Tongue (tissue), 3 donors: ENCODE measurements at places on chromosomes 11 and 22. TPM values are rescaled to one million over a fixed set of nuclear protein-coding genes. Genes with fewer than 3 reads are reported as not detected.
A peak's percentile ranks its signal among the peaks of the same experiment; 100 is the strongest.

Gene MYRF
- 1.4 TPM for total RNA-seq

Gene SMTNL1
- total RNA-seq = 107 TPM

Gene KCNQ1OT1
- 10.3 TPM for total RNA-seq

Gene SLC29A2
- 10.2 TPM for total RNA-seq

Gene ZNF214
- total RNA-seq = 3.7 TPM

DNA sequence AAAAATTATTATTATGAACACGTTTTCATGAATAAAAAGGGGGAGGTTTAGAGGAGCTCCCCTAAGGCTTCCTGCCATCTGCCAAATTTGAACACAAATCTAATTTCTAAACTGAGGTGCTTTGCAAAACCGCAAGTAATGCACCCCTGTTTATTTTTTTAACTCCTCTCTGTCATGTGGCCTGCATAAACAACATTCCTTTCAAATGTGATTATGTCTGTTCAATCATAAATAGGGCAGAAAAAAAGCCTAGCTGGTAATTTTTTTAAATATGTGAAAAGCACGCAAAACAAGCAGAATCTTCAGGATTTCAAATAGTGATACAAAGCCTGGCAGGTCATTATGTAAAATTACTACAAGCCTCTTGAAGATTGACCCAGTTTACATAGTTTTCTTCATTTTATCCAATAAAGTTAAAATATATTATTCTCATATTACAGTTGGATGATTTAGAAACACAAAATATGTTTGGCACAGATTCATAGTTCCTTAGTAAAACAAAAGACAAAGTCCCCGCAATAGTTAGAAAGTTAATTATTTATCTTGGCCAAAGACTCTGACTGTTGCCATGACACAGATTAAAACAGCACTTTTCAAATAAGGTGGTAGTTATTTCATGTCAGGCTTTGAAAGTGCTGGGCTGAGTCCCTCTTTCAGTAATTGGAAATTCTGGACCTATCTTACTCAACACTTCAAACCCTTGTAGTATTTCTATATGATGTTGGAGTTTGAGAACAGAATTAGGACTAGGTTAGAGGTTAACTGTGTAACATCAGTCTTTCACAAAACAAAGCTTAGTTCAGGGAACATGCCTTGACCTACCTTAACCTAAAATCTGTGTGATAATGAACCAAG, 200.3 kb upstream of the MPPED2 start:
- DNase-seq = peak; percentile 33

DNA sequence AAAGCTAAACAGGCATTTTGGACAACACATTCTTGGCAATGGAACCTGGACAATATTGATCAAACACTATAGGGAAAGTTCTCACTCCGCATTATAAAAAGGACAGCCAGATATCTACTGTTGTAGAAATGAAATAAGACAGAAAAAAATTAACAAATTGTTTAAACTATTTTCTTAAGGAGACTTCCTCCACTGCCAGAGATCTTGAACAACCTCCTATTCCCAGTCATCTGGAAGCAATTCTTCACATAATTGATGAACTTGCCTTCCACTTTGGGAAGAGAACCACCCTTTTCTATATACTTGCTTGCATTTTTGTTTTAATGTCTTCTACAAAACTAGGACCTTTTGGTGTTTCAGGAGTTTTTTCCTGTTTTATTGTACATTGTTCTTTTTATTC, 216.1 kb downstream of the CASP12 start:
- peak; percentile 8 for DNase-seq

- no peak for DNase-seq
Observed at GRCh38 chr22:40237788-40238424, 60.2 kb downstream of the TNRC6B start.

GRCh38 chr11:59792507-59792906, 18.1 kb downstream of the MRPL16 start:
- DNase-seq = no peak

DNA sequence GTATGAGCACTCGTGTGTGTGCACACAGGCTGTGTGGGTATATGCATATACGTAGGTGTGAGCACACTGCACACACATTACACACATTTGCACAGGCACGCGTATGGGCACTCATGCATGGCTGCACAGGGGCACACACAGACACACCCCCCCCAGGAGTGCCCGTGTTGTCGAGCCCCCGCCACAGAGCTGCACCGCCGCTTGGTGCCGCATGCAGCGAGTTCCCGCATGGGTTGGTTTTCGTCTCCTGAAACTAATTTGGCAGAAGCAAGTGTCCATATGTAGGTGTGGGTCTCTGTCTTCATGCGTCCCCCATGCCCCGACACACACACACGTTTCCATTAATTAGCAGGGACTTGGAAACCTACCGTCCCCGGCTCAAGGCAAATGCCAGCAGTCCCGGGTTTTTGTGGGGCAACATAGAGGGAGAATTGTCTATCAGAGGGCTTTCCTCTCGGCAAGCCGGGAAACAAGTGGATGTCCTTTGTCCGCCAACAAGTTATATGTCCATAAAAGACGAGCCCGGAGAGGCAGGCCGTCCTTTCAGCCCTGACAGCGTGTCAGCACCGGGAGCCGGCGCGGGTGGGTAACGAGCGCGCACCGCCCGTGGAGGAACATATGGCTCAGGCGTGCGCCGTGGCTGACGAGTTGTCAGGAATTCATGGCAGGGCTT, 1291.7 kb downstream of the BRD1 start:
- no peak for DNase-seq

DNA sequence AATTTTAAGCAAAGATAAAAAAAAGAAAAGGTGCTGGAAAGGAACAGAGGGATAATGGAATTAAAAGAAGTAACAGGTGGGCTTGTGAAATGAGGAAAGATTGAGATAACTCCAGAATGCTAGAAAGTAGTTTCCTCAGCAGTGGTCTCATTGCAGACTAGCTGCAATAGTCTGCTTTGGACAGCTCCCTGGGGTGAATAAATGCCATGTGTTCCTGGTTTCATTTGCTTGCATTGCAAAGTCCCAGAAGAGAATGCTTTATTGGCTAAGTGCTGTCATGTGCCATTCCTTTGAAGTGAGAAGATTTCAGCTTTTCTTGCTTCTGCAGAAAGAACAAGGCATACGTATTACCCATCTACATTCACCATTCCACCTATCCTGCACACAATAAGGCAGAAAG, 478.8 kb upstream of the RAG2 start:
- peak; percentile 4 for DNase-seq

- no peak for DNase-seq
Observed at GRCh38 chr11:34972892-34973291, 56.5 kb downstream of the PDHX start.

DNA sequence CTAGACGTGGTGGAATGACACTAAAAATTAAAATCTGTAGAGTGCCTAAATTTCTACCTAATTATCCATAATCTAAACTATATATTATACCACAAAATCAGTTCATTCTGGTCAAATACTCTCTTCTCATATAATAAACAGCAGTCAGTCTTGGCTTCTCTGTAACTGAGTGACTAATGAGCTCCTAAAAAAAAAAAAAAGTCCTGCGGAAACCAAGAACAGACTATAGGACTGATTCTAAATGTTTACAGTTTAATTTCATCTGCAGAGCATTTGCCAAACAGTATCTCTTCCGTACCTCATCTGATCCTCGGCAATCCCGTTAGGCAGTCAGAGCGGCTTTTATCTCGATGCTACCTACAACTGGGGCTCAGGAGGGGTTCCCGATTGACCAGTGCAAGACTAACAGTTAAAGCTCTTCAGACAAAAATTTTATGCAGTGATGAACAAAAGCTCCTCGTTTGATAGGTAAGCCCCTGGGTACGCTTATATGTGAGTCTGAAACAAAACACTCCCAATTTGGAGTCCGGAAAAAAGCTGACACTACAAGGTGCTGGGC, 686 bp downstream of the KIF18A start:
- no peak for DNase-seq

- DNase-seq = no peak
Observed at GRCh38 chr11:74284466-74284865, 27.0 kb downstream of the P4HA3 start.

DNA sequence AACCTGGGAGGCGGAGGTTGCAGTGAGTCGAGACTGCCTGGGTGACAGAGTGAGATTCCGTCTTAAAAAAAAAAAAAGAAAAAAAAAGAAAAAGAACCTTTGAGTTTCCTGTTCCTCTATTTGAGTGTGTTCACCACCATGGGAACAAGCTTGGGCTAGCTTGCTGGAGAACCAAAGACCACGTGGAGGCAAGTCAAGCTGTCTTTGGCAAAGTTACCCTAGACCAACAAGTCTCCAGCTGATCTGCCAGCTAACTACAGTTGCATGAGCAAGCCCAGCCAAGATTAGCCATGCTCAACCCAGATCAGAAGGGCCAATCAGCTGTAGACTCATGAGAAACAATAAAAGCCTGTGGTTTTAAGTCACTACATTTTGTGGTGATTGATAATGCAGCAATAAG, 29.7 kb downstream of the SLN start:
- DNase-seq = no peak

DNA sequence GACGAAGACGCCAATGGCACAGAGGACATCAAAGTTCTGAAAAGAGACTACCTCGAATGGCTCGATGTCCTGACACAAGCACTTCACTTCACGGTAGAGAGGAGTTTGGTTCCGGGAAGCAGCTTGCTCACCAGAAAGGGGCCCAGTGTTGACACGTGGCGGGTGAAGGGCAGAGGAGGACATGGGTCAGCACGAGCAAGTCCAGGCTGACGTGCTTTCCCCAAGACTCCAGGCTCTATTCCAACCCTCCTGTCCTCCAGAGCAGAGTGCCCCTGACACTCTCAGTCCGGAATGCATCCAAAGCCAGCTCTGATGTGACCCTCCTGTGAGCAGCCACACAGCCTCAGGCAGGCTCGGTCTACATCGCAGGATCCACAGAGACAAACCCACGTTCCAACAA, 77.5 kb upstream of the BID start:
- DNase-seq = peak; percentile 43

GRCh38 chr11:45930031-45930794, 7.8 kb downstream of the LARGE2 start:
- no peak for DNase-seq

DNA sequence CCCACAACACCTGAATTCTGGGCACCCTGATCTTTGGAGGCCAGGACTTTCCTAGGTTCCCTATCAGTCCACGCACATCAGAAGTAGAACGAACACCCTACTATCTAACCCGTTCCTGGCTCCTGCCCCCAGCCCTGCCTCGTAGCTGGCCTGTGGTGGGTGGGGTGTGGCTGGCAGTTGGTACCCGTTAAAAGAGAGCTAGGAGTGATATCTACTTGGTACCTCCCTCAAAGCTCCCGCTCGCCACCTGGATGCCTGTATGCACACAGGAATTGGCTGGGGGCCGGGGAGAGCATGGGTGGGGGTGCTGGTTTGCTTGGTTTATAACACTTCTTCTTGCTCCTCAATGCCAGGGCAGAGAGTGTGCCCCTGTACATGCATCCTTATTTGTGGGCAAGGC, 14.0 kb upstream of the NECTIN1 start:
- no peak for DNase-seq

DNA sequence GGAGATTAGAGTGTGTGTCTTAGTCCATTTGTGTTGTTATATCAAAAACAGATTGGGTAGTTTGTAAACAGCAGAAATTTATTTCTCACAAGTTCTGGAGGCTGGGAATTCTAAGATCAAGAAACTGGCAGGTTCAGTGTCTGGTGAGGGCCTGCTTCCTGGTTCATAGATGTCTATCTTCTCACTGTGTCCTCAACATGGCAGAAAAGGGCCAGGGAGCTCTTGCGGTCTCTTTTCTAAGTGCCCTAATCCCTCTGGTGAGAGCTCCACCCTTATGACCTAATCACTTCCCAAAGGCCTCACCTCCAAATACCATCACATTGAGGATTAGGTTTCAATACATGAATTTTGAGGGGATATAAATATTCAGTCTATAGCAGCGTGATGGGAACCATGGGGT, 25.5 kb upstream of the AMOTL1 start:
- no peak for DNase-seq

DNA sequence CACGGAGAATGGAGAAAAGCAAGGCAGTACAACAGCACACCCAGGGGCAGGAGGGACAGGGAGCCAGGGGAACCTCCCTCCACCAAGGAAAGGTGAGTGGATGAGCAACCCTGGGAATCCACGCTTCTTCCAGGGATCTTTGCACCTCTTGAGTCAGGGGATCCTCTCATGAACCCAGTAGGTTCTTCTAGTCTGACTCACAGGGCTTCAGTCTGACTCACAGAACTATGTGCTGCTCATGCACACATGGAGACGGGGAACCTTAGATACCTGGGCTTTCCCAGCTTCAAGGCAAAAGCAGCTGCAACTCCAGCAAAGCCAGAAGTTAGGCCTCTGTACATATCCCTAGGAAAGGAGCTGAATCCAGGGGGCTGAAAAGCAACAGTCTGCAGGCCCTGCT, 1021.4 kb upstream of the TENM4 start:
- no peak for DNase-seq
